Dermis blood vessel endothelial cell (primary cell): ENCODE measurements at places on chromosomes 3 and 15.

DNA sequence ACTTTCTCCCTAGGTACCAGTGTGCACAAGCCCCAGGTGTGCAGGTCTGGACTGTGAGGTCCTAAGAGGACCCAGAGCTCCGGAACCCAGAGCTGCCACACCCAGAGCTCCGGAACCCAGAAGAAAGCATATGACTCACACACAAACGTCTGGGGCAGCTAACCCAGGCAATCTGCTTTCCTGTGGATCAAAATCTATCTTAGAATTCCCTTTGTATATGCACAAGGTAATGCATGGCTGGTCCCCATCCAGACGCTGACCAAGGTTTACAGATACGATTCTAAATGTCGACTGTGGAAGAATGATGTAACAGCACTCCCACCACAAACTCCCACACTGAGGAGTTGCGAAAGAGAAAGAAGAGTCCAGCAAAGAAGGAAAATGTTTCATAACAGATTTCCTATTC is 15.7 kb downstream of the KCNMB2 start:
- no peak for DNase-seq

GRCh38 chr15:37028625-37029296 is 71.6 kb downstream of the MEIS2 start:
- peak; percentile 12 for DNase-seq

DNA sequence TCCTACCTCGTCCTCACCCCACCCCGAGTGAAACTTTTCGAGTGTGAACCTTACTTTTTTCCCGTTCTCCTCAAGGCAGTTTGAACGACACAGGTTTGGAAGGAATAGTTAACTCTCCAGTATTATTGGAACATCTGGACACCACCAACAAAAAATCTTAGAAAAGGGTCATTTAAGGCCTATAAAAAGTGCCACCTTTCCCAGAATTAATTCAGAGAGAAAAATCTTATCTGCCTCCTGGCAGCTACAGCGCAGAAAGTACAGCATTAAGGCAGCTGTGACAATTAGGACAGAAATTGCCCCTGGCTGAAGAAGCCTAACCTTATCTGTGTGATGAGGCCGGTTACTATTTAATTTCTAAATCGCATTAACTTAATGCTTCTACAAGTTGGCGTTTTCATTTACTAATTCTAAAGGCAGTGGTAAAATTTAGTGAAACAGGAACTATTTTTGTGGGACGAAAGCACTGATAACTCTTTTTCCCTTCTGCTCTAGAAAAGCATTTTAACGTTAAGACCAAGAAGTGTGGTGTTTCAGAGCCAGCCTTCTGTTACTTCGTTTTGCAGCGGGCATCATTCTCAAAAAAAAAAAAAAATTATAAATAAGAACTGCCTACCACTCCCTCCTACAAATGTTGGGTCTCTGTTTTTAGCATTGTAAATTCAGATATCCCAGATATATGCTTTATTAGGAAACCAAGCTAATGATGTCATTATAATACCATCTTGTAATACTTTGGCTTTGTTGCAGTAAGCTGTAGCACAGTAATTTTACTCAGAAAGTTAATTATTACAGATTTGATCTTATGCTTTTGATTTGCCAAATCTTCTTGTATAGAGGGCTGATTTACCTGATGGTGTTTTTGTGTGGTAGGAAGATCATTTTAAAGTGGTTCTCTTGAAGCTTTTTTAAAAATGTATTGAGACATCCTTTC is 1.4 kb downstream of the ATP11B start:
- DNase-seq = peak; percentile 7

- DNase-seq = peak; percentile 52
These were observed 653 bp downstream of the MYO5C start for GRCh38 chr15:52294881-52295420.

DNA sequence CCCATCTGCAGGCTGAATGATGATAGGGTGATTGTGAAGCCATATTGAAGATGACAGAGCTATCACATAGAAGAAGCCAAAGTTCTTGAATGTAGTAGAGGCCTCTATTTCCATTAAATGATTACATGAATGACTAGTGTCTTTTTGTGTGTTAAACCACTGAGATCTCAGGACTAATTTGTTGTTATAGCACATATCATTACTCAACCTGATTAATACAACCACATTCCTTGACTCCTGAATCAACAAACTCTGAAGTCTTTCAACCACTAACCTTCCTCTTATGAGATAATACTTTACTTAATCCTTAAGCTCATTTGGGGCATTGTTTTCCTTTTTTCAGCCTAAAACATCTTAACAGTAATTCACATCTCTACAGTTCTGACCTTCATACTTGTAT is 564.5 kb upstream of the ADAMTS9 start:
- no peak for DNase-seq

DNA sequence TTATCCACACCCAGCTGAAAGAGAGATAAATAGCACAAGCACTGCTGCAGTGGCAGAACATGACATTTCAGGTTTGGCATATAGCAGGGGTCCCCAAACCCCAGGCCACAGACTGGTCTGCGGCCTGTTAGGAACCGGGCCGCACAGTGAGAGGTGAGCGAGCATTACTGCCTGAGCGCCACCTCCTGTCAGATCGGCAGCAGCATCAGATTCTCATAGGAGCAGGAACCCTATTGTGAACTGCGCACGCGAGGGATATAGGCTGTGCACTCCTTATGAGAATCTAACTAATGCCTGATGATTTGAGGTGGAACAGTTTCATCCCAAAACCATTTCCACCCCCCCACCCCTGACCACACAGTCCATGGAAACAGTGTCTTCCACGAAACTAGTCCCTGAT is 54.6 kb downstream of the CCR4 start:
- no peak for DNase-seq

DNA sequence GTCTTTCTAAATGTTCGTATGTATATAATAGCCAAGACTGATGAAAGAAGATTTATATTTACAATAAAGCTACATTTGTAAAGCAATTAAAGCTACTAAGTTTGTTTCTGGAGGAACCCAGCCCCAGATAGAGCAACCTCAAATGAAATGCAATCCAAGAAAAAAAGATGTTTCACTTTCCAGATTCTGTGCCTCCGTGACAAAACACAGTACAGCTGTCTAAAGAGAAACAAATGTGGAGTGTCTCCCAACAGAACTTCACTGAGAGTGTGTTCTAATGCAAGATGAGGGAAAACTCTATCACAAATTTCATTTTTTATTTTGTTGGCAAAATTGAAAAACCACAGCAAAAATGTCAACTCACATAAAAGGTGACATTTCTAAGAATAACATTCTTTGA is 317.0 kb downstream of the OCA2 start:
- DNase-seq = no peak

GRCh38 chr15:97858296-97858695 is 102.2 kb upstream of the ARRDC4 start:
- no peak for DNase-seq

DNA sequence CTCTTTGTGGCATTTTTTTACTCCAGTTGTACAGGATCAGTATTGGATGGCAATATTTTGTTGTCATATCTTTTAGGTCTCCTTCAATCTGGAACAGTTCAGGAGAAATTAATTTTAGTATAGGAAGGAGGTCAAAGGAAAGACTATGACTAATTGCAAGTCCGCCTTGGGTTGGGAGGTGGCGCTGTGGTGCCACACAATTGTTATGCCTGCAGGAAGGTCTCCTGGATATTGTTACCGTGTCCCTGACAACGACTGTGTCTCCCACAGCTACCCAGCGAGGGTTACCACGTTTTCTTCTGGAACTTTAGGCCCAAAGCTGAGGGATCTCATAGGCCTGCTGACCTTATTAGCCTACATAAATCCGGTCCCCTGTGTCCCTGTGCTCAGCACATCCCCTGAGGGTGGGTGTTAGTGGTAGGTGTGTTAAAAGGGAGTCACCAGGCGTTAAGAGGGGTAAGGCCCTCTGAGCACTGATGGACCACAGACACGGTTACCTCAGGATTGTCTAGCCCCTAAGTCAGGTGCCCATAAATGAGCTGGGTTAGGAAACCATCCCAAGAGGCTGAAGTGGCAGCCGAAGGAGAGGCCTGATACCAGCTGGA is 31.5 kb downstream of the KCNAB1 start:
- peak; percentile 90 for DNase-seq

DNA sequence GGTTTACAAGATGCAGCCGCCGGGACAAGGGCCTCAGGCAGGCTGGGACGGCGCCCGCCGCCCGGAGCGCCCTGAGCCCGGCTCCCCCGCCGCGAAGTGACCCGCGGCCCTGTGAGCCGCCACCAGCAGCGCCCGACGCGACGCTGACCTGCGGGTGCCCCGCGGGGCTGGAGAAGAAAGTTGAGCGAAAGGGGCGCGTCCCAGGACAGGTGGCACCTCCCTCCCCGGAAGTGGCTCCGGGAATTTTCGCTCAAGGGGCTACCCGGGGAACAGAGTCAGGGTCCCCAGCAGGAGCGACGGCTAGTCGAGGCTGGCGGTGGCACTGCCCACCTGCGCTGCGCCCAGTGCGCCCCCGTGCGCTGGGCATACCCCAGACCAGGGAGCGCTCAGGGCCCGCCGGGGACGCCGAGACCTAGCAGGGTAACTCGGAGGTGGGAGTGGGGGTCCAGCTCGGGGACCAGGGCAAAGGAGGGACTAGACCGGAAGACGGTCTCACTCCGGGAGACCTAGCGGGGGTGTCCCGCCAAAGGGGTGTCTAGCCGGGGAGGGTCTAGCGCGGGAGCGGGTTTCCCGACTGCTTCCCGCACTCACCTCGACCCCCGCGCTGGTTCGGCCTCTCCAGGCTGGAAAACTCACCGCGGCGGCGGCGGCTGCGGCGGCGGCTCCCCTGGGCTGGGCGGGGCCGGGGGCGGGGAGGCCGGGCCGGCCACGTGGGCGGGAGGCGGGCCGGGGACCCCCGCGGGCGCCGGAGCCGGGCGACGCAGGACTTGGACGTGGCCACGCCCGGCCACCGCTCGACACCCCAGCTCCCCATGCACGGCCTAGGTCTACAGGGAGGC is 18.4 kb downstream of the SPATA12 start:
- no peak for DNase-seq

DNA sequence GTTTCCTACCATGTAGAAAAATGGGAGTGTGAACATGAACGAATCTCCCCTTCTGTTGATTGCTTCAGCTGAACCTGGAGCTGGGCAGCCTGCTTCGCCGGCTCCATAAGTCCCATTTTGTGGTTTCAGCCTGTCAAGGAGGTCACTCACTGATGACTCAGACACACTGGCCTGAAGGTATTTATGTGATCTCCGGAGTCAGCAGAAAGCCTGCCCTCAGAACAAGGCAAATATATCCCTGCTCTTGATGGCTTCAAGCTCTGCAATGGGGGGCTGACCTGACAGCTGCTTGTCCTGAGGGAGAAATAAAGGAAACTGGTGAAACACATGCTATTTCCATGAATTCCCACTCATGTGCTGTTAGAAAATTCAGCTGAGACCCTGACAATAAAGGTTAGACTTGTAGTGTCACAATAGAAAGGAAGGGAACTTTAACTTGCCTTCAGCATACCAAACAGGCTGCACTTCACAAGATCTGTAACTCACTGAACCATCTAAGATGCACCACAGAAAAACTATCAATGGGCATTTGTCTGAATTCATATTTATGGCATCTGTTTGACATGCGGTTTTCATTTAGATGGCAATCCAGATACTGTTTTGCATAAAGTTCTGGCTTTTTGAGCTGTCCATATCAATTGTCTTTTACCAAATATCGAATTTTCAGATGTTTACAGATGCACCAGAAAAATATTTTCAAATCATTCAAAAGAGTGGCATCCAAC is 282.0 kb upstream of the VEPH1 start:
- DNase-seq = peak; percentile 11

DNA sequence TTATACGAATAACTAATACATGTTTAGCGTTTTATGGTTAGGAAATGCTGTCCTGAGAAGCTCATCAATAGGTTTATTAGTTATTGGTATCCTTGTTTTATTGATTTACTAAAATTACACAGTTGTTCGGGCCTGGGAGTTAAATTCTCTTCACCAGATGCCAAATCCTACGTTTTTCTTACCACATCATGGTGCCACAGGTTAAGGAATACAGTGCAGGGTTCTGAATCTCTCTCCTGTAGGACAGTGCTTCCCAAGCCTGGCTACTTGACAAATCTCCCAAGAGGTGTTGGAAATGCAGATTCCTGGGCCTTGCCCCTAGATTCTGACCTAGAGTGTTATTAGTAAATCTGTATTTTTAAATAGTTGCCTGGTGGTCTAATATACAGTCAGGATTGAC is 273.4 kb upstream of the LRRFIP2 start:
- no peak for DNase-seq

DNA sequence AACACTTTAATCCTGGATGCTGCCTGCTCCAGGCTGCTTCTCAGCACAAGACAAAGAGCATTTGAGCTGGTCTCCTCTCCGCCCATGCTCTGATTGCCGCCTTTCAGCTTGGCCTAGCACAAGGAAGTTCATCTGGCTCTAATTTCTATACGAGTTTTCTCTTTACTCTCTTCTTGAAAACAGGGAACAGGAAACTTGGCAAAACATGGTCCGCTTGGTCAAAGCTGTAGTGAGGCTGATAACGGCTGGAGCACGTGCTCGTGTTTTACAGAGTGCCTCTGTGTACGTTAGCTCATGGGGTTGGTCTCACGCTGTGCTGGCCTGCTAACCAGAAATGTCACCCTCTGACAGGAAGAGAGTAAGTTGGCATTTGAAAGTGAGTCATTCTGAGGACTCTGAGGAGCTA is 19.2 kb downstream of the RARRES1 start:
- DNase-seq = peak; percentile 73

- no peak for DNase-seq
These were observed 6.0 kb upstream of the BFSP2 start for GRCh38 chr3:133393691-133394474.

- DNase-seq = no peak
These were observed 102.5 kb downstream of the MESD start for GRCh38 chr15:80887148-80887547.

DNA sequence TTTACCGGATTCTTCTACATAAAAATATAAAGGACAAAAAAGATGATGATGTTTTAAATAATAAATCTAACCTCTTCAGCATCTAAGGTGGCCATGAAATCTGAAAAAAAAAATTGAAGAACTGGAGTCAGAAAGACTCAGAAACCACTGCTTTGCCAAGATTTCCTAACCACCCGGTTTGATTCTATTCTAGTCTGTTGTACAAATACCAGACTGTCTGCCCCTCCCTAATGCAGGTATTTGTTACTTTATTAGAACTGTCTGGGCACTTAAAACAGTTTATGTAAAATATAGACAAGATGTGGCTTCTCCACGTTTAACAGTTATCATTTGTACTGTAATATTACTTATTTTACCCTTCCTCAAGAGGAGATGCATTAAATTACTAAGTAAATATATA is 48.8 kb downstream of the UACA start:
- no peak for DNase-seq
